Mesothelial cell of epicardium (in vitro differentiated cells): ENCODE measurements at places on chromosomes 11 and 22.
A peak's percentile ranks its signal among the peaks of the same experiment; 100 is the strongest.

- no peak for DNase-seq
Observed at GRCh38 chr11:68958211-68958610, 22.6 kb downstream of the MRGPRD start.

DNA sequence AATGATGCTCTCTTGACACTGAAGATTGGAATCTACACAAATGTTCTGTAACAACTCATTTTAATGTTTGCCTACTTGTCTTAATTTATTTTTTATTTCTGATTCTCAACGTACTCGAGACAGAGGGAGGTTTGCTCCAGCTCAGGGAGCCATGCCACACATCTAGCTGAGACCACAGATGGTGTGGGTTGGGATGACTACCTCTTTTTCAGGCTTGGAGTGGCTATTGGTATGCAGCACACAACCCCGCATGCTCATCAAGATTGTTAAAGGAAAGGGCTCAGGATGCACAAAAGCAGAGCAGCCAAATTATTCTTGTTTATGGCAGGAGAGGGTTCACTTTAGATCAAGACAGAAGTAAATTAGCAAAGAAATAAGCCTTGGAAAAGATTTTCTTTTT lies 424.5 kb downstream of the OPCML start:
- no peak for DNase-seq

DNA sequence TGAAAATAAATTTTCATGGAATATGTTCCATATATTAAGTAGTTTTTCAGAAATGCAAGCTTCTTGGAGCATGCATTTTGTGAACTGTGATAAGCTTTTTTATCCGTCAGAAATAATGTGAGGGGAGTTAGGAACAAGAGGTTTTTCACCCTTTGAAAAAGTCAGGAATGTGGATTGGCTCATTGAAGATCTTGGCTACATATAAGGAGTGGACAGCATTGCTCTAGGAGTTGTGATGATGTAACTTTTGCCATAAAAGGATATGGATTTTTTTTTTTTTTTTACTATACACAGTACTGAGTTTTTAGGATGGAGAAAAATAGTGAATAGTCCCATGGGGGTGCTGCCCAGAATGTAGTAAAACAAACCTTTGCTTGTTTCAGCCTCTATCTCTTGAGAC lies 180.2 kb downstream of the NAV2 start:
- DNase-seq: no peak

GRCh38 chr22:37273846-37274225 lies 8.5 kb upstream of the CYTH4 start:
- DNase-seq: no peak

DNA sequence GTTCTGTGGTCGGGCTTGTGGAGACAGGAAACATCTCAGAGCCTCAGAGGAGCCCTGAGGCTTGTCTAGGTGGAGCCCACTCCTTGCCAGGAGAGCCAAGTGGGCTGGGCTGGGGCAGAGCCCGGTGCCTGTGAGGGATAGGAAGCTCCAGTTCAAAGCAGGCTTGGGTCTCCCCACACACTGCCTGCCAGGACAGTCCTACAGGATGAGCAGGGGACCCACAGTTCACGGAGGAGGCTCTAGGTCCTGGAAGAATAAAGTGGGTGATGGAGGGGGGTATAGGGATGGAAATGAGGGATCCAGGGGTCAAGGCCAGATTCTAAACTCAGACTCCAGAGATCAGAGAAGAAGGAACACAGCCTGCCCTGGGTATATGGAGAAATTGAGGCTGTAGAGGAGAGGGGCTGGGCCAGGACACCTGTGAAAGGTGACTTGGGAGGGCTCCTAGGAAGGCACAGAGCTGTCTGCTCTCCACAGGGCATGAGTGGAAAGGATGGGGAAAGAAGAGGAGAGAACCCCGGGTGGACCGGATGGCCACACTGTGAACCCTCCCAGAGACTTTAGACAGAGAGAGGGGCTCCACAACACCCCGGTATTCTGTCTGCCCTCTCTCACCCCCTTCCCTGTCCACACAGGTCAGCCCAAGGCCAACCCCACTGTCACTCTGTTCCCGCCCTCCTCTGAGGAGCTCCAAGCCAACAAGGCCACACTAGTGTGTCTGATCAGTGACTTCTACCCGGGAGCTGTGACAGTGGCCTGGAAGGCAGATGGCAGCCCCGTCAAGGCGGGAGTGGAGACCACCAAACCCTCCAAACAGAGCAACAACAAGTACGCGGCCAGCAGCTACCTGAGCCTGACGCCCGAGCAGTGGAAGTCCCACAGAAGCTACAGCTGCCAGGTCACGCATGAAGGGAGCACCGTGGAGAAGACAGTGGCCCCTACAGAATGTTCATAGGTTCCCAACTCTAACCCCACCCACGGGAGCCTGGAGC lies 7.4 kb downstream of the IGLL5 start:
- no peak for DNase-seq

DNA sequence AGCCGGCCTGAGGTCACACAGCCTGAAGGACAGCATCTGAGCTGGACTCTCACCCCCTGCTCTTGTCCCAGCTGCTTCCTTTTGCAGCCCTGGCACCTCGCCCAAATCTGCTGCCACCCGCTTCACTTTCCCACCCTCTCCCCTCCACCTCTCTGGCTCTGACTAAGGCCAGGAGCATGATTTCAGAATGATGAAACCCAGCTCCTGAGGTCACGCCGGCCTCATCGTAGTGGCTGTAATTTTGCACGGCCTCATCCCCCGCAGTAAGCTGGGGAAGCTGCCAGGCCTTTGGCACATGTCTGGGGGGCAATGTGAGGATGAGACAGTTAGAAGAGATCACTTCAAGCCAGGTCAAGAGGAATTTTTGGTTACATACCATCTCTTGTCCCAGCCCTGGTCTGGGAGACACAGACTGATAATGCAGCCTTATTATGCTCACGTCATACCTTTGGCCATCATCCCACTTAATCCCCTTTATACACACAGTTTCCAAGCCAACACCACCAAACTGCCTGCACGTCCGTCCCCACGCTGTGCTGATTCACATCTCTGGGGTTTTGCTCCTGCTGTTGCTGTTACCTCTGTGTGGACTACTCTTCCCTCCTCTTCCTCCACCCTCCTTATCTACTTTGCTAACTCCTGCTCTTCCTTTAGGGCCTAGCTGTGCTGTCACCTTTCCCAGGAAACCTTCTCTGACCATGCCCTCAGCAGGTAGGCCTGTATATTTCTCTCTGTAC lies 58.1 kb downstream of the CHRDL2 start:
- no peak for DNase-seq

GRCh38 chr11:55697817-55698216 lies 35.8 kb downstream of the OR4C6 start:
- no peak for DNase-seq

DNA sequence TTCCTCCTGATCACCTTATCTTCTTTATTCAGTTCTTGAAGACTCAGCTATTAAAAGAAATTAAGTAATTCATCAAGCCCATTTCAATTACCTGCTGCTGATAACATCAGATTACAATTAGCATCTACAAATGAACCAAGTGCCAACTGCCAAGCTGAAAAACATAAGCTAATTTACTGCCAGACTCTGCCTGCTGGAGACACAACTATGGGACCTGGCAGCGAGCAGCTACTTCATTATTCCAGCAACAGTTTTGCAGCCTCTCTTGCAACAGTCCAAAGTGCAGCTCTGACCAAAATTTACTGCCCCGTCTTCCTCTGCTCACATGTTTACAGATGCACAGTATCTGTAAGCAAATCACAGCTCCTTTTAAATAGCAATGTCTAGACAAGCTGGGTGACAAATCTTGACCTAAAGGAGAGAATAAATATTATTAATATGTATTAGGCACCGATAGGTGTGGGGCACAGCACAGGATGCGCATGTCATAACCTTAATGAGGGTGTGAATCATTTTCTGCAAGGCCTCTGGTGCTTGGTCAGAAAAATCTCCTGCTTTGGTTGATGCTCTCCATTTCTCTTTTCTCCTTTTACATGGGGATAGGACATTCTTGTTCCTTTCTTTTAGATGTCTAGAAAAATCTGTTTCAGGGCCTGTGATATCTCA lies 232.2 kb upstream of the PITPNB start:
- DNase-seq: no peak

DNA sequence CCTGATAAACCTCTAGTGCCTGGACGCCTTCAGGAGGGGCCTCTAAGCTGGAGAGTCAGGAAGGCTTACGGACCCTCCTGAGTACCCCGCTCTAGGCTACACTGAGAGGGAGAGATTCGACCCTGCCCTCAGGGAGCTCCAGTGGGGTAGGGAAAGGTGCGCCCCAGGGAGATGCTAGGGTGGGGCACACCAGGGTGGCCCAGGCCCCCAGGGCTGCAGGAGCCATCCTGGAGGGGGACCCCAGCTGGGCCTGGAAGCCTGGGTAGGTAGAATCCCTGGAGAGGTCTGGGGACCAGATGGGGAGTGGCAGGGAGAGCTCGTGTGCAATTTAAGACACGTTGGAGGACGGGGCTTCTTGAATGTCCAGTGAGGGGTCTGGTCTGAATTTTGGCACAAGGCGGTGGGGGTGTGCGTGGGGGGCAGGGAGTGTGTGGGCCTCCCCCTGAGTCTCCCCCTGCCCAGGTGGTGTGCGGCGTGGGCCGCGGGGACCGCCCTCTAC lies 4.7 kb downstream of the CARNS1 start:
- DNase-seq: no peak

- no peak for DNase-seq
Observed at GRCh38 chr11:7576726-7577290, 63.0 kb downstream of the PPFIBP2 start.

DNA sequence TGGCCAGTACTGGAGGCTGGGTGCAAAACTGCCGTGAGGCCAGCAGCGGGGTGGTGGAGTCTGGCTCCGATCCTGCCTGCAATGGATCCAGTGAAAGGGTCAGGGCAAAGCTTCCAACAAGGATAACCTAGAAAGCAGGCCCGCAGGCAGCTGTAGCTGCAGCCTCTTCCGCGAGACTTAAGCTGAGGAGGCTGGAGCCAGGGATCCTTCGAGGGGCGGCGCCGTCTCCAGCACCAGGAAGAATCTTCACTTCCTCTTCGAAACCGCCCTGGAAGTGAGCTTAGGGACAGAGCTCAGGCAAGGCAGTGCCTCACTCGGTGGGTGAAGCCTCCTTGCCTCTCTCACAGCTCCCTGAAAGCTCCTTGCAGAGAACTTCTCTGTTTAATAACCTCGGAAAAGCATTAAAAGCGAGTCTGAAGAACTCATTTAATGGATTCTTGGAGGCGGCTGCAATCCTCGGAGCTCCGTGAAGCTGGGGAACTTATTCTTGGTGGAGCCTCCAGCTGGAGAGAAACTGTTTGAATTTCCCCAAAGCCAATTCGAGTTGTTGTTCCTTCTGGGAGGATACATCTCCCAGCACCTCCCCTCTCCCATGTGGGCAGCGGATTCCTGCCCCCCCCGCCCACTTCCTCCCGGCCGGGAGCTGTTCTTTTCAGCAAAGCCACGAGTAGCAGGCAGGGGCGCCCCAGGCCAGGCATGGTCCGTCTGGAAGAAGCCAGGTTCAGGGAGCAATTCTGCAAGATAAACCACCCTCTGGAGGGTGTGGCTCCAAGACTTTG lies 169.9 kb downstream of the CTTN start:
- DNase-seq: peak; percentile 54

DNA sequence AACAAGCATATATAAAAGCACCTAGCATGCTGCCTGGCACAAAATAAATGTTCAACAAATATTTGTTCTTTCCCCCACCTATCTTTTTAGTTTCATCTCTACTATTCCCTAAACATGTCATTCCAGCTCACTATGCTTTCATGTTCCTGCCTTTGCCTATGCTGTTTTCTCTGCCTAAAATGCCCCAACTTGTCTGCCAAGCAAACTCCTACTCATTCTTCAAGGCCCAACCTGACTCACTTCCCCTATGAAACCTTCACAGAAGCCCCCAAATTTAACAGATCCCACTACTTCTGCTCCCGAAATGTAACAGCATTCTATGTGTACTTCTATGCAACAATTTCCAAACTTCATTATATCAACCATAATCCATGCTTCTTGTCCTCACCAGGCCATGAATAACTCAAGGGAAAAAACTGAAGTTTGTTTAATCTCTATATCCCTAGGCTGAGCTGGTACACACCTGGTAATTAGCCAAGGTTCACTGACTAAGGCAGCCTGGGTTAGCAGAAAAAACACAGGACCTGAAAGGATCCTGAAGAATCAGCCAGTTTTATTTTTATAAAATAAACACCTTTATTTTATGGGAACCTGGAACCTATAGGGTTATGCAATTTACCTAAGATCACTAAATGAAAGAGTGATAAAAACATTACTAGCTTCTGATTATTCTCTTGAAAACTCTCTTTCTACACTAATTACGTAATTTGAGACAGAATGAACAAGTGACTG lies 72.2 kb downstream of the PAK1 start:
- no peak for DNase-seq

- DNase-seq: no peak
Observed at GRCh38 chr11:109033627-109034338, 368.9 kb downstream of the DDX10 start.

- no peak for DNase-seq
Observed at GRCh38 chr11:130480711-130481140, 32.3 kb downstream of the ADAMTS15 start.

DNA sequence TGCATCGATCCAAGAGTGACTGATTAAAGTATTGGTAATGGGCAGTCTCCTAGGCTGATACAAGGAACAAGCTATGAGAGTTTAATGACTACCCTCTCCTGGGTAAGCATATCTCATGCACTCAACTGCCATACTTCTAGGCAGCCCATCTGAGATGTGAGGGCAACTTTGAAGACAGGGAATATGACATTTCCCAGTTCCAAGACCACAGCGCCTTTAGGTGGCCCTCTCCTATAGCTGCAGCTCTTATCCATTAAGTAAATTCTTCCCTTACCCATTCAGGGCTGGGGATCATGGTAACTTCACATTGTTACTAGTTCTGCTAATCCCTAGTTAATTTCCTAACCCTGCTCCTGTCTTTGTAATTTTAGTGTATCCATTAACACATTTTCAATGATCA lies 157.3 kb upstream of the CTSC start:
- DNase-seq: no peak

DNA sequence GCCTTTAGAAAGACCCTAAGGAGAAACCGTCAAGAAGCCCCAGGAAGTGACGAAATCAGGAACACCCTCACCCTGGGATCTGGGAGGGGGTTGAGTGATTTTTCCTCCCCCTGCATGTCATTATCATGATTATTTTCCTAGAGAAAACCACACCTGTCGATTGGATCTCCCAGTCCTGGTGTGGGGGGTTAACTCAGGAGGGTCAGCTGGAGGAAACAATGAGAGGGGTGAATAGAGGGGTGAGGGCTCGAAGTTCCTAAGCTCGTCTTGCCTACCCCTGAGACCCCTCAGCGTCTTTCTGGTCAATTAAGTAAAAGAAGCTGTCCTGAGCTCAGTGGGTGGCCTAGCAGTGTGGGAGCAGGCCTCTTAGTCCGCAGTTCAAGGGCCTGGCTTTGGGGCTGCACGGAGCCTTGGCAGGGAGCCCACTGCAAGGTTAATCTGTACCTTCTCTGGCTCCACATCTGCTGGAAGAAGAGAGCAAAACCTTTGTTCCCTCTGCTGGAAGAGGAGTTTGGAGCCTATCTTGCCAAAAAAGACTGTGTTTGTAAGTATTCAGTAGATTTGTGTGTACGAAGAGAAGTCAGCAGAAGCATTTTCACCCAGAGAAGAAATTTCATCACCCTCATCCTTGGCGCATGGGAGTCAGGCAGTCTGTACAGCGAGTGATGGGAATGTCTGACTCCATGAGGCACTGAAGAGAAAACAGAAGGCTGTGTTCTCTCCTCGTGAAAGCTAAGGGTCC lies 34.2 kb upstream of the FTH1 start:
- no peak for DNase-seq
